NCI-H1694 (cell line): ENCODE measurements at places on chromosomes 16 and 17.

DNA sequence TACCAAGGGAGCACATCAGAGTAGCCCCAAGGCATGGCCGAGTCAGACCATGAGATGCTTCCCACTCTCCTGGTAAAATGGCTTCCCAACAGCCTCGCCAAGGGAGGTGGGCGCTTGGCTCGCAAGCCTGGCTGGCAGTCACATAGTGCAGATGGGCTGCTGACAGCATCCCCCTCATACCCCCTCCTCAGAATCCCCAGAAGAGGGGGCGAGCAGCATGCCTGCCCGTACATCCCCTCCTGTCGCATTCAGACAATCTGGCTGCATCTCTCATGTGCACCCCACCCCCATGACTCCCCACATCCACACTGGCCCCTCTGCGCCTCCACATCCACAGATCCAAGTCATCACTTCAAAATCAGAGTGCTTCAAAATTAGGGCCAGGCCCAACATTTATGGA is 54.0 kb upstream of the CES5A start:
- no peak for DNase-seq

DNA sequence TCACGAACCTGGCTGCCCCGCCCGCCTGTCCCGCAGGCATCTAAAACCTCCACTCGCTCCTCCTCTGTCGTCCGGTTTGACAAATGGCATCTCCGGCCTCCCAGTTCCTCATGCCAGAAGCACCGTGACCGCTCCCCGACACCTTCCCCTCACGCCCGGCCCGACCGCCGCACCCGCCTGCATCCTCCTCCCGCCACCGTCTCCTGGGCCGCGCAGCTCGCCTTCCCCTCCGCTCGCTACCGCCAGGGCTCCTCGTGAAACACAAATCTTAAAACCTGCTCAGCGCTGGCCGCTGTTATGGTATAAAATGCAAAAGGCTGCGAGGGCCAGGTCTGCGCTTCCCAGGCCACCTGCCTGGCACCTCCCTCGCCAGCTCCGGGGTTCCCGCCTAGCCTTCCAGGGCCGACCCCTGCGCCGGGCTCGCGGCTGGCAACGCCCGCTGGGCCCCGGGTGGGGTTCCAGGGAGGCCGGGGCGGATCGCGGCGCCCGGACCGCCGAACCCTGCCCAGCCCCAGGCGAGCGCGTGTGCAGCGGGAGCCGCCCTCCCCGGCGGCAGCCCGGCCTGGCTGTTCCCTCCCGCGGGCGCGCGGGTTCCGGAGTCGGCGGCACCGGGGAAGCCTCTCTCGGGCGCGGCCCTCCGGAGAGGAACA is 488 bp downstream of the SPSB3 start:
- DNase-seq: no peak

- DNase-seq: no peak
Measured at GRCh38 chr16:55251151-55251550, 72.9 kb upstream of the IRX6 start.

DNA sequence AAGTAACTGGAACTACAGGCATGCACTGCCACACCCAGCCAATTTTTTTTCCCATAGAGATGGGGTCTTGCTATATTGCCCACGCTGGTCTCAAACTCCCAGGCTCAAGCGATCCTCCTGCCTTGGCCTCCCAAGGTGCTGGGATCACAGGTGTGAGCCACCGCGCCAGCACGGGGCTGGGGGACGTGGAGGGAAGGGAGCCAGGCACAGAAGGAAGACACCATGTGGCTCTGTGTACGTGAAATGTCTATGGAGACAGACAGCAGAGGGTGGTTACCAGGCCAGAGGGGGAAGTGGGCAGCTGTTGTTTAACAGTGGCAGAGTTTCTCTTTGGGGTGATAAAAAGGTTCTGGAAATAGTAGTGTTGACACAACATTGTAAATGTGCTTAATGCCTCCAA is 4.6 kb upstream of the PIEZO1 start:
- DNase-seq: no peak

- peak; percentile 95 for DNase-seq
Measured at GRCh38 chr17:57420734-57421717, 164.7 kb downstream of the MSI2 start.

- DNase-seq: peak; percentile 53
Measured at GRCh38 chr17:77011173-77012011, 129.4 kb upstream of the SEC14L1 start.

GRCh38 chr16:30395992-30396585 is 869 bp downstream of the ZNF48 start:
- DNase-seq: no peak

GRCh38 chr17:40319651-40320540 is 10.9 kb downstream of the RARA start:
- DNase-seq: no peak
